SW480 (cell line): ENCODE measurements at places on chromosomes 3 and 15.

GRCh38 chr15:44719293-44719999 is 8.1 kb downstream of the B2M start:
- no peak for DNase-seq

GRCh38 chr3:24166515-24166914 is 221.4 kb downstream of the NR1D2 start:
- DNase-seq: no peak

DNA sequence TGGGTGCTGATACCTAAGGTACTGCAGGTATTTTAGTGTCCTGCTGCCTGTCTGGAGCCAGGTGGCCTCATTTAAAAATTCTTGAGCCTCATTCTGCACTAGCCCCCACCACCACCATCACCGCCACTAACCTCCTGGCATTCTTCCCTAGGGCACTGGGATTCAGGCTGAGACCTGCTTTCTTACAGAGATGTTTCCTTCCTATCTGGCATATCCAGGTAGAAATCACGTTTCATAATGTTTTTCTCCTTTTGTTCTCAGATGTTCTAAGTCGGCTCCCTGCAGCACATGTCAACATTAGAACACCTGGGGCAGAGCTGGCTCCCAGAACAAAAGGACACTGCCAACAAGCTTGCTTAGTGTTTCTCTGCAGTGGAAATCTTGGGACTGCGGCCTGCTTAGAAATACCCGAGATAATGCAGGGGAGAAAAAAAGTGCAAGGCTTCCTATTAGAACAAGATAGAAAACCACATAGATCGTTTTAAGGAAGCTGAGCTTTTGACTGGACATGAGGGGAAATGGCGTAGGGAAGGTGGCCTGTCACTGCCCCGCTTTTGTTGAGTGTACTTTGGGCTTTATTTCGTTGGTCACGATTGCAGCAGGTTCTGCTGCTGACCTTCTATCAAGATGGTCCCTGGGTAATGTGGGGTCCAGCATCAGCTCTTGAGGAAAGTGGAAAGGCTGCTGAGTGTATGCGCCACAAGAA is 59.6 kb upstream of the PPARG start:
- no peak for DNase-seq

DNA sequence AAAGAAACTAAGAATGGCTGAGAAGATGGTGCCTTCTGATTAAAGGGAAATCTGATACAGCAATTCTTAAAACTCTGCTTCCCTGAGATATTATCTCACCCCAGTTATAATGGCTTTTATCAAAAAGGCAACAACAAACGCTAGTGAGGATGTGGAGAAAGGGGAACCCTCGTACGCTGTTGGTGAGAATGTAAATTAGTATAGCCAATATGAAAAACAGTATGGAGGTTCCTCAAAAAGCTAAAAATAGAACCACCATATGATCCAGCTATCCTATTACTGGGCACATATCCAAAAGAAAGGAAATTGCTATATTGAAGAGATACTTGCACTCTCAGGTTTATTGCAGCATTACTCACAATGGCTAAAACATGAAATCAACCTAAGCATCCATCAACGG is 65.1 kb downstream of the GOLIM4 start:
- DNase-seq: no peak

GRCh38 chr15:60338810-60339209 is 59.0 kb downstream of the ANXA2 start:
- DNase-seq: no peak

DNA sequence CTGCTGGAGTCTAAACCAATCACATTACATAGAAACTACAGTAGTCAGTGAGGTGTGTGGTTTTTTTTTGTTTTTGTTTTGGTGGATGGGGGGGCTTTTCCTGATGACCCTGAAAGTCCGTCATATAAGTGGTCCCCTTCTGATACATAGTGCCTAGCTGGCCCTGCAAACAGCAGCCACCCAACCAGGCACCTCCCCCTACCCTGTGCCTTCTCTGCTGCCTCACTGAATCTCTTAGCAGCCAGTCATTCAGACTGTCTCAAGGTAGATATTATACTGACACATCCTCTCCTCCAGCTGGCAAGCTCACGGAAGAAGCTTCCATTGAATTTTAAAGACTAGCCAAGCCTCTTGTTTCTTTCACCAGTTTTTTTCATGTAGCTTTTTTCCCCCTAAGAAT is 21.4 kb downstream of the SYN2 start:
- no peak for DNase-seq

DNA sequence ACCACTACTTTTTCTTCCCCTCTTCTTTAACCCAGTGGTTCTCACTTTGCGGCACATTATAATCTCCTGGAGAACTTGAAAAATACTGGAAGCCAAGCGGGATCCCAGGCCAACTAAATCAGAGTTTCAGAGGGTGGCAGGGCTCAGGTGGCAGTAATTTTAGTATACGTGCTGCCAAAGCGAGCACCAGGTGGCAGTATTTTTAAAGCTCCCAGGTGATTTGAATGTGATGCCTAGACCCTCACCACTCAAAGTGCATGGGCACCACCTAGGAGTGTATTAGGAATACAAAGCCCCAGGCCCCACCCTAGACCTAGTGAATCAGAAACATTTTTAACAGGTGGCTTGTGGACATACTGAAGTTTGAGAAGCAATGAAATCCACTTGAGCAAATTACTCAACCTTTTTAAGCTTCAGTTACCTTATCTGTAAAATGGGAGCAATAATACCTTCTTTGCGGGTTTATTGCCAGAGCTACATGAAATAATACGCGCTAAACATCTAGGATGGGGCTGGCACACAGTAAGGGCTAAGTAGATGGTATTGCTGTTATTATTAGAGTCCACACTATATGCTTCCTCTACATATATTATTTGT is 8.3 kb downstream of the B3GALNT1 start:
- DNase-seq: peak; percentile 40

GRCh38 chr3:30596152-30596551 is 10.2 kb upstream of the TGFBR2 start:
- peak; percentile 48 for DNase-seq

DNA sequence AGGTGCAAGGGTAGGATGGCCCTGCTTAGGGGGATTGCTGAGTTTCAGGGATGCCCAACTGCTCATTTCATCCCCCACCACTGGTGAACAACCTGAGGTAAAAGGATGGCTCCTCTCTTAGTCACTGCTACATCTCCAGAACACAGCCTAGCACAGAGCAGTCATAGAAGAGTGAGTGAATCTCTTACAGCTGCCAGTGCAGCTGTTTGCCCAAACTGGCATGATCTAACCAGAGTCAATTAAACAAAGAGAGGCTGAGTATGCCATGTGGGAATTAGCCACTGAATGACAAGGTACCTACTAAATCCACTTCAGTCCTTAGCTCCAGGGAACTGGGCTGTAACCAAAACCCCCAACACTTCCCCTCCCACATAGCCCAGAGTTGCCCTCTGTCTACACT is 6.8 kb upstream of the NCKIPSD start:
- DNase-seq: no peak

- DNase-seq: no peak
These were observed 20.1 kb downstream of the DIPK2A start for GRCh38 chr3:143991713-143992112.

GRCh38 chr3:25367025-25367424 is 61.0 kb upstream of the RARB start:
- no peak for DNase-seq

DNA sequence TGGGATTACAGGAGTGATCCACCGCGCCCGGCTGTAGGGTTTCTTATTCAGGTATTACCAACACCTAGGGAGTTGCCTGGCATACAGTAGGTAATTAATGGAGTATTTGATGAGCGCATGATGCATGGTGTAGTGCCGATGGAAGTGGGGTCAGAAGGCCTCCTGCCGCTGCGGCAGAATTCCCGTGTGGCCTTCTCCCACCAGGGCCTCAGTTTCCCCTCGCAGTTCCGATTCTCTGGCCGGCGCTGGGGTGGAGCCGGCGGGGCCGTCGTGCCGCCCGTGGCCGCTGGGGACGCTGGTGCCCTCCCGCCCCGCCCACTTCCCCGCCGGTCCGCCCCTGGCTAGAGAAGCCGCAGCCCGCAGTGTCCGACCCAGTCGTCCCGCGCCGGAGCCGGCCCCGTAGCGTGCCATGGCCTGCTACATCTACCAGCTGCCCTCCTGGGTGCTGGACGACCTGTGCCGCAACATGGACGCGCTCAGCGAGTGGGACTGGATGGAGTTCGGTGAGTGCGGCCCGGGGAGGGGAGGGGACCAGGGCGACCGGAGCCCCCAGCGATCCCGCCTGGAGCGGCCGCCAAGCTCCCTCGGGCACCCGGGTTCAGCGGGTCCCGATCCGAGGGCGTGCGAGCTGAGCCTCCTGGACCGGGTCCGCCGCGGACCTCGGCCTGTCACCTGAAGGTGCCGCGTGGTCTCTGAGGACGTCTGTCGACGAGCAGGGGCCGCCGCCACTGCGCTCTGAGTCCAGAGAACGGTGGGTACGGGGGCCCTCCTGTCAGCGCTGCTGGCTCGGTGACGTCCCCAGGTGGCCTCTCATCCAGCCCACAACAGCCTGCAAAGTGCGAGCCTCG is at the start of gene IRAK2:
Gene IRAK2 (plus strand): TSS at position 374 of the 848 bp plus-strand sequence. CDS start 36 bp downstream, at position 410.
- peak; percentile 21 for DNase-seq

GRCh38 chr3:38630606-38631005 is 18.9 kb downstream of the SCN5A start:
- DNase-seq: no peak

DNA sequence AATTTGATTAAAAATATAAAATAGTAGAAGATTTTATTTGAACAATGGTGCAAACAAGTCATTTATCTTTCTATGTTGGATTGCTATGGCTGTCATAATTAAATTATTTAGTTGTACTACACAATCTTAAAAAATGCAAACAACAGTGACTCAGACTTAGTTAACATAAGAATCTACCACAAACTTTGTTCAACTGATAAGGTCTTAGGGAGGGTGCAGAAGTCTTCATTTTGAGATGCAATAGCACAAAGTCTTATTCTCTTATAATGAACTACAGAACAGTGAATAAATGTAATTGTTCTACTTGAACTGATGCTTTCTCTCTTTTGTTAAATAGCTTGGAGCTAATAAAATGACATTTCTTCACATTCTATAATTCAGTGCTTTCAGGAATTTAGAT is 482.8 kb upstream of the NAALADL2 start:
- no peak for DNase-seq

- DNase-seq: peak; percentile 49
These were observed 98.3 kb downstream of the CYP19A1 start for GRCh38 chr15:51240066-51240465.

DNA sequence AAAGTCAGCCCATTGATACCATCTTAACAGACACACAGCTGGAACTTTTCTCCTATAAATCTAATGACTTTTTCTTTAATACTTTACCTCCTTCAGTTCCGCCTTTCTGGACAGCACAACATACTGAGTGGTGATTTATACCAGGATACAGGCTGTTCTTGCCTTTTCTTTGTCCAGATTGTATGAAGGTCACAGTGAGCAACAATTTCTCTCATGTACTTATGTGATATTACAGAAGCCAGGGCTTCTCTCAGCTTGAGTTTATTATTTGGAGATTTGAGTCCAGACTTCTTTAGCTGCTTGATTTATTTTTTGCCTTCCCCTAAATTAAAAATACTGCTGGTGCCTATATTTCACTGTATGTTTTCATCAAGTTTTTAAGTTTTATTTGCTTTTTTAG is 976.0 kb downstream of the ROBO2 start:
- DNase-seq: no peak

GRCh38 chr3:152737021-152737908 is 97.7 kb upstream of the P2RY1 start:
- no peak for DNase-seq

DNA sequence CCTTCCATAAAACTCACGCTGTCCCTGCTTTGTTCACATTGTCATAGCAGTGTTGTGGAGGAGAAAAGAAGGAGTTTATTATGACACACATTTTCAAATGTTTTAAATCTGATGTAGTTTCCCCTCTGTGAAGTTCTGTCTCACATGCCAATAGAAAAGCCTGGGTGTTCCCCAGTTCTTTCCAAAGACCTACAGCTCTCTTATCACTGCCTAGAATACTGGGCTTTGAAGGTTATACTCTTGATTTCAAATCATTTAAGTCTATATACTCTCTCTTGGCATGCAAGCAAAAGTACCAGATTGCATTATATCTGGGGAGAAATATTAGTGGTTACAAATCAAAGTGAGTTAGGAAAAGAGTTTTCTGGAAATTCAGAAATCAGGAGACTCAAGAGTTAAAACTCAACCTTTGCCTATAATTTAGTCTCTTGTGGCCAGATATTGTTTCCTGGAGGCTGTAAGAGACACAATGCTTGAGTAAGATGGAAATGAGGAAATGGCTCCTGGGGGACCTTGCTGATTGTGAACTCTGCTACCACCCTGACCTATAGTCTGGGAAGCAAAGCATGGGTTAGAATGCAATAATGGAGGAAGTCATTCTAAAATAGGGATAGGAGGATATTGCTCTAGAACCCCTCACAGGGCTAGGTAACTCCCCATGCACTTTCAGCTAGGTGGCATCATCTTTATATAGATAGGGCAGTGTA is 182.8 kb downstream of the KCNAB1 start:
- no peak for DNase-seq

- no peak for DNase-seq
These were observed 58.7 kb downstream of the BOC start for GRCh38 chr3:113270068-113270467.

DNA sequence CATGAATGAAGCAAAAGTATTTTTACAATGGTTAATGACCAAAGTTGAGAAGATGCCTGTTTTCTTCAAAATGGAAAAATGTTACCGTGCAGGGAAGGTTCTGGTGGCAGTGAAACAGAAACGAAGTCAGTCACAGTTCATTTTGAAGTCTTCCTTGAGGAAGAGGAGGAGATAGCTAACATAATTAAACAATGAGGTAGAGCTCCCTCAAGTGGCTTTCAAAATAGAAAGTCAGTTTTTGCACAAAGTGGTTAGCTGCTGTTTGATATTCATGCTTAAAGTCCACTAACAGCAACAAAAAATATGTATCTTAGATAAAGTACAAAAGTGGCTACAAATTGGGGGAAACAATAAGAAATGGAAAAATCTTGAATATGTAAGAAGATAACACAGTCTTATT is 87.3 kb downstream of the TFG start:
- DNase-seq: peak; percentile 12

GRCh38 chr3:21020681-21021080 is 730.3 kb downstream of the ZNF385D start:
- DNase-seq: no peak

- no peak for DNase-seq
These were observed 19.0 kb downstream of the CGNL1 start for GRCh38 chr15:57395292-57395691.

DNA sequence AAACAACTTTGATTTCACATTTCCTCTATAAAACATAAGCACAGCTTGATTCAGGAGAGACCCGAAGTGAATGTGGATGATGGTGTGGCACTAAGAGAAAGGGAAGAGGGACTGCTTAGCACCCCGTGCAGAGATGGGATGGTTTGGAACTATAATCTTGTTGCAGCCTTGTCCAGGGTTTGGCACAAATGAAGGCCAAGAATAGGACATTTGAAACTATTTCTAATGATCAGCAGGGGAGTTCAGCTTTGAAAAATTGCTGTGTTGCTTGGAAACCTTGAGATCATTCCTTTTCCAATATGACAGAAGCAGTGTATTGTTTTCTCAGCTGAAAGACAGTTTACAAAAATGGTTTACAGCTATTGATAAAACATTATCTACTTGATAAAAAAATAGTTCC is 49.7 kb downstream of the ASB7 start:
- DNase-seq: no peak
